ENCODE measurements at places on chromosomes 1 and 21.

- DNase-seq = no peak
These were observed 13.8 kb downstream of the RGS4 start for GRCh38 chr1:163082971-163083370.

DNA sequence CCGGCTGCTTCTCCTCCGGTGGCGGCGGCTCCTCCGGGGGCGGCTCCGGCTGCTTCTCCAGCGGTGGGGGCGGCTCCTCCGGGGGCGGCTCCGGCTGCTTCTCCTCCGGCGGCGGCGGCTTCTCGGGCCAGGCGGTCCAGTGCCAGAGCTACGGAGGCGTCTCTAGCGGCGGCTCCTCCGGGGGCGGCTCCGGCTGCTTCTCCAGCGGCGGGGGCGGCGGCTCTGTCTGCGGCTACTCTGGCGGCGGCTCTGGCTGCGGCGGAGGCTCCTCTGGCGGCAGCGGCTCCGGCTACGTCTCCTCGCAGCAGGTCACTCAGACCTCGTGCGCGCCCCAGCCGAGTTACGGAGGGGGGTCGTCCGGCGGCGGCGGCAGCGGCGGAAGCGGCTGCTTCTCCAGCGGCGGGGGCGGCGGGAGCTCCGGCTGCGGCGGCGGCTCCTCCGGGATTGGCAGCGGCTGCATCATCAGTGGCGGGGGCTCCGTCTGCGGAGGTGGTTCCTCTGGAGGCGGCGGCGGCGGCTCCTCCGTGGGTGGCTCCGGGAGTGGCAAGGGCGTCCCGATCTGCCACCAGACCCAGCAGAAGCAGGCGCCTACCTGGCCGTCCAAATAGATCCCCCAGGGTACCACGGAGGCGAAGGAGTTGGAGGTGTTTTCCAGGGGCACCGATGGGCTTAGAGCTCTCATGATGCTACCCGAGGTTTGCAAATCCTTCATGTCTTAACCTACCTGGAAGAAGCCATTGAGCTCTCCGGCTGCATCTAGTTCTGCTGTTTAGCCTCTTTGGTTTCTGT is 2.0 kb downstream of the LORICRIN start:
- peak; percentile 69 for DNase-seq

DNA sequence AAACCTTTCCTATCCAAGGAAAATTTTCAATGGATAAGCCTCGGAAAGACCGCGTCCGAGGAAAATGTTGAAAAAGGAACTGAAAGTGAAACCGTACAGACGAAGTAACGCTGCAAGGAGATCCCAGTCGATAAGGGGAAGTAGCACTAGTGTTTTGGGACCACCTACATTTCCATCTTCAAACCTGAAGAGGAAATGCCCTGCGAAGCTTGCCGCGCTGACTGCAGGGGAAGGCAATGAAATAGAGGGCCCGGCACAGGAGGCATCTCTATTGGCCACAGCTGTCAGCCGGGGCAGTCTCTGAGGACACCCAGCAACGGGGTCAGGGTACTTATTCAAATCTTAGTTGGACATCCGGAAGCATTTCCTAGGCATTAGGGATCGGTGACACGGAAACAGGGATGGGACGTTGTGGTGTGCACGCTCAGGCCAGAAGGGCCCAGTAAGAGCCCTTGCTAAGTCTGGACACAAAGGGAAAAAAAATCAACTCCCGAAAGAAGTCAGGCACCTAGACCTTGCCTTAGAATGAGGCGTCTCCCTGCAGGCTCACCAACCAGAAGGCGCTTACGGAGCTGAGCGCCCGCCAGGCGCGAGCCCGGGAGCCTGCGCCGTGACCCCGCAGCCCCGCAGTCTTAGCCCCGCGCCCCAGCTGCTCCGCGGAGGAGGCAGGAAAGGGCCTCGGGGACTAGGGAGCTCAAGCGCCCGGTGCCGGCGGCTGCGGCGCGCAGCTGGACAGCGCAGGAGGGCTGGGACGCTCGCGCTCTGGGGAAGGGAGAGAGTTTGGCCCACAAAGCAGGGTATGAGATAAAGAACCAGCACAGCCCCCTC is 655 bp downstream of the USF1 start:
- peak; percentile 79 for DNase-seq

- no peak for DNase-seq
These were observed 59.2 kb downstream of the TBX15 start for GRCh38 chr1:118928739-118929554.

- no peak for DNase-seq
These were observed 8.9 kb downstream of the LRRC8C start for GRCh38 chr1:89641781-89642180.

- DNase-seq = no peak
These were observed 11.3 kb downstream of the LY9 start for GRCh38 chr1:160807247-160807646.

GRCh38 chr1:212225871-212226302 is 59.3 kb upstream of the PPP2R5A start:
- DNase-seq = no peak

DNA sequence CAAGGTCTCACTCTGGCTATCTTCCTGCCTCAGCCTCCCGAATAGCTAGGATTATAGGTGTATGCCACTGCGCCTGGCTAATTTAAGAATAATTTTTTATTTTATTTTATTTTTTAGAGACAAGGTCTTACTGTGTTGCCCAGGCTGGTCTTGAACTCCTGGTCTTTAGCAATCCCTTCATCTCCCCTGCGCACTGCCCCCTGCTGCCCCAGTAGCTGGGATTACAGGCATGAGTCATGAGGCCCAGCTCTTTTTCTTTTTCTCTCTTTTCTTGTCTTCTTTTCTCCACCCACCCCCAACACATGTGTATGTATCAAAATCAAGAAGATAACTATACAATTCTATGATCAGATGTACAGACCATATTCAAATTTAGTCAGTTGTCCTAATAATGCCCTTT is 87.2 kb downstream of the PEX14 start:
- no peak for DNase-seq

DNA sequence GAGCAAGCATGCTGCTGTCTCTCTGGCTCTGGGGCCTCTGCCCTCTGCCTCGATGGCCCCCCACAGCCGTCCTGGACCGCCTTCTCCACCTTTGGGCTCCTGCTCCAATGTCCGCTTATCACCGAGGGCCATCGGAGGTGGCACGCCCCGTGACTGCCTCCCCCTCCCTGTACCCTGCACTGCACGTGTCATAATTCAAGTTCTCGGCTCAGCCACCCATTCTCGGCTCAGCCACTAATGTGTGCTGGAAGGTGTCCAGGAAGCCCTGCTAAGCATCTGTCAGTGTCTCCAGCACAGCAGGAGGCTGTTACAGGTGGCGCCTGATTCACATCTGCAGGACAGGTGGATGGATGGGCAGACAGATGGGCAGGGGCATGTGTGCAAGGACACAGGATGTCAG is 45.5 kb downstream of the TP73 start:
- no peak for DNase-seq

- DNase-seq = no peak
These were observed 543.3 kb downstream of the DPYD start for GRCh38 chr1:97377432-97378034.

- no peak for DNase-seq
These were observed 216.9 kb upstream of the TMPRSS15 start for GRCh38 chr21:18620436-18620835.

DNA sequence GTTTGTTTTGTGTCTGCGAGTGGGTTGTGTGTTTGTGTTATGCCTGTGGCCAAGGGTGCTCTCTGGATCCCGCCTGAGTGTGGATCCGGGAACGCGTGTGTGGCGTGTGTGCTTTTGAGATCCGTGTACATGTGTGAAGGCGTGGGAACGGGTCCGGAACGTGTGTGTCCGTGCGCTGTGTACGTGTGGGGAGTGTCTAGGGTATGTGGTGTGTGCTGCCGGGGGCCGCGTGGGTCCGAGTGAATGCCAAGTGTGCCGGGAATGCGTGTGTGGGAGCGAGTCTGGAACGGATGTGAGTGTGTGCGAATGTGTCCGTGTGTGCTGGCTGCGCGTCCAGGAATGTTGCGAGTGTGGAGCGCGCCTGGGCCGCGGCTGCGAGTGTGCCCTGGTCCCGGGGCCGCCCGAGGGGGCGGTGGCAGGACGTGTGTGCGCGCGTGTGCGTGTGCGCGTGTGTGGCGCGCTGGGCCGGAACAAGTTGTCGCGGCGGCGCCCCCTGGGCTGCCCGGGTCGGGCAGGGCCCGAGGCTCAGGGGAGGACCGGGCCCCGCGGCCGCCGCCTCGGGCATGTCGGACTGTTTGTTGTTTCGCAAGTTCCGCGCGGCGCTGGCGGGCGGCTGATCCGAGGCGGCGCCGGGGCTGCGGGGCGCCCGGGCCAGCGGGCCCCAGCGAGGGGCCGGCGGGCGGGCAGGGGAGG is 953 bp downstream of the PTPRU start:
- peak; percentile 79 for DNase-seq

- no peak for DNase-seq
These were observed 35.5 kb downstream of the SYF2 start for GRCh38 chr1:25196830-25197229.

GRCh38 chr1:207851696-207852095 is 59.2 kb downstream of the CD34 start:
- DNase-seq = no peak
